ENCODE measurements at places on chromosomes 13 and 19.

DNA sequence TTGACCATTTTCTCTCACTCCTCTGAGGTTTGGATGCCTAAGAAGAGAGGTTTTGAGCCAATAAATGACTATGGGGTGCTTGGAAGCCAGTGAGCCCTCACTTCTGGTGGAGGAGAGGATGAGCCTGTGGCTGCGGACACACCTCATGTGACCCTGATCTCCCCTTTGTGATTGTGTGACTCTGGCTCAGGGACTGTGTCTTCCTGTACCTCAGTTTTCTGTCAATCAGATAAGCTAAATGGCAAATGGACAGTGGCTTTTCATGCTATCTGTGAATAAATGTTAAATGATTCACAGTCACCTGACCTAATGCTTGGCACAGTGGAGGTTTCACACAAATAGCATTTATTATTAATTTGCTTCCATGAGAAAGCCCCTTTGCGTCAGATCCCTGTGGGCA is 2.7 kb downstream of the PSG8 start:
- DNase-seq, result no peak

DNA sequence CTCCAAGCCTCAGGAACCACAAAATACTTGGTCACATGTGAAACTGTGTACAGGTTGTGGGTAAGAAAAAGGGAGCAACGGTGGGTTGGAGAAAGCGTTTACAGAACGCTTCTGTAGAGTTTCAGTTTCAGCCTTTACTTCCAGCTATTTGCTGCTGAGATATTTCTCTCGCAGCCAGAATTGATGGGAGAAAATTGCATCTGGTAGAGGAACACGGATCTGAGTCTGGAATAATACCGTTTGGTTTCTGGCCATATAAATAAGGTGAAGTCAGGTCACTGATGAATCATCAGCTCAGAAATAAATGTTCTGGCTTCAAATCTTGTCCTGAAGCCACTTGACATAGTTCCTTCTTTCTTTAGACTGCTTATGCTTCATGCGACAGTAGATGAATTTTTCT is 20.3 kb upstream of the RFC3 start:
- no peak for DNase-seq

- DNase-seq, result no peak
These were observed 605 bp downstream of the TMEM255B start for GRCh38 chr13:113759525-113760137.

DNA sequence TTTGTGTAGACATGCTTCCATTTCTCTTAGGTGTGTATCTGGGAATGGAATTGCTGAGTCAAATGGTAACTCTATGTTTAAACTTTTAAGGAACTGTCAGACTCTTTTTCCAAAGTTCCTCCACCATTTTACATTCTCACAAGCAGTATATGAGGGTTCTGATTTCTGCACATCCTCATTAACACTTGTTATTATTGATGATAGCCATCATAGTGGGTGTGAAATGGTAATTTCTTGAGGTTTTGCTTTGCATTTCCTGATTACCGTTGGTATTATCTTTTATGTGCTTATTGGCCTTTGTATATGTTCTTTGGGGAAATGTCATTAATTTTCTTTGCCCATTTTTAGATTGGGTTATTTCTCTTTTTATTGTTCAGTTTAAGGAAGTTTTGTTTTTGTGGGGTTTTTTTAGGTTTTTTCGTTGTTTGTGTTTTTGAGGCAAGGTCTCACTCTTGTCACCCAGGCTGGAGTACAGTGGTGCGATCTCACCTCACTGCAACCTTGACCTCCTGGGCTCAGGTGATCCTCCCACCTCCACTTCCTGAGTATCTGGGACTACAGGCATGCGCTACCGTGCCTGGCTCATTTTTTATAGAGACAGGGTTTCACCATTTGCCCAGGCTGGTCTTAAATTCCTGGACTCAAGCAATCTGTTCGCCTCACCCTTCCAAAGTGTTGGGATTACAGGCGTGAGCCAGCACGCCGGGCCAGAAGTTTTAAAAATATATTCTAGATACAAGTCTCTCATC is 34.3 kb downstream of the NAA16 start:
- no peak for DNase-seq

DNA sequence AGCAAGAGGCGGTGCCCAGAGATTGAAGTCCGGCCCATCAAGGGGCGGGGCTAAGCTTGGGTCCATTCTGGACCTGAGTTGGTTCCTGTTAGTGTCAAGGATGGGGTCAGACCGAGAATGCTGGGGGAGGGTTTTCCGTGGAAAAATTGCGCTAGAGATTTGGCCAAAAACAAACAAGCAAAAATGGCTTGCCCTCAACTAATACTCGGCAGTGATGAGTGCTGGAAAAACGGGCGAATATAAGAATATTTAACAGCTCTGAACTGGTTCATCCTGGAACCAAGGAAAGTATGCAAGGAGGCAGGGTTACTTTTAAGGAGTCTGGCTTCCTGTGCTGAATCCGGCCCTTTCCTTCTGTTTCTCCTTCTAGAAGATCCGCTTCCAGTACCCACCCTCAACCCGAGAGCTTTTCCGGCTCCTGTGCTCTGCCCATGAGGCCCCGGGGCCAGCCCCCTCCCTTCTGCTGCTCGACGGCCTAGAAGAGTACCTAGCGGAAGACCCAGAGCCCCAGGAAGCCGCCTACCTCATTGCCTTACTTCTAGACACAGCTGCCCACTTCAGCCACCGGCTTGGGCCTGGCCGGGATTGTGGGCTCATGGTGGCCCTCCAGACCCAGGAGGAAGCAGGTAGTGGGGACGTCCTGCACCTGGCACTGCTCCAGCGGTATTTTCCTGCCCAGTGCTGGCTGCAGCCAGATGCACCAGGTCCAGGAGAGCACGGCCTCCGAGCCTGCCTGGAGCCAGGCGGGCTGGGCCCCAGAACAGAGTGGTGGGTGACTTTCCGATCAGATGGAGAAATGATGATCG is 880 bp downstream of the SWSAP1 start:
- DNase-seq, result peak; percentile 19

GRCh38 chr19:32917616-32917996 is 48.0 kb upstream of the SLC7A9 start:
- no peak for DNase-seq

GRCh38 chr13:28041501-28041900 is 53.0 kb upstream of the URAD start:
- no peak for DNase-seq

GRCh38 chr13:33089311-33089710 is 73.1 kb downstream of the KL start:
- DNase-seq, result no peak

- no peak for DNase-seq
These were observed 194.1 kb downstream of the TDRD3 start for GRCh38 chr13:60590800-60591747.

- DNase-seq, result no peak
These were observed 162.5 kb upstream of the TSHZ3 start for GRCh38 chr19:31511696-31512095.

- DNase-seq, result no peak
These were observed at the start of gene STRN4 for GRCh38 chr19:46746281-46747057. TSS of gene STRN4 (minus strand) at chr19:46746450. CDS start at chr19:46746430, 20 bp downstream.

DNA sequence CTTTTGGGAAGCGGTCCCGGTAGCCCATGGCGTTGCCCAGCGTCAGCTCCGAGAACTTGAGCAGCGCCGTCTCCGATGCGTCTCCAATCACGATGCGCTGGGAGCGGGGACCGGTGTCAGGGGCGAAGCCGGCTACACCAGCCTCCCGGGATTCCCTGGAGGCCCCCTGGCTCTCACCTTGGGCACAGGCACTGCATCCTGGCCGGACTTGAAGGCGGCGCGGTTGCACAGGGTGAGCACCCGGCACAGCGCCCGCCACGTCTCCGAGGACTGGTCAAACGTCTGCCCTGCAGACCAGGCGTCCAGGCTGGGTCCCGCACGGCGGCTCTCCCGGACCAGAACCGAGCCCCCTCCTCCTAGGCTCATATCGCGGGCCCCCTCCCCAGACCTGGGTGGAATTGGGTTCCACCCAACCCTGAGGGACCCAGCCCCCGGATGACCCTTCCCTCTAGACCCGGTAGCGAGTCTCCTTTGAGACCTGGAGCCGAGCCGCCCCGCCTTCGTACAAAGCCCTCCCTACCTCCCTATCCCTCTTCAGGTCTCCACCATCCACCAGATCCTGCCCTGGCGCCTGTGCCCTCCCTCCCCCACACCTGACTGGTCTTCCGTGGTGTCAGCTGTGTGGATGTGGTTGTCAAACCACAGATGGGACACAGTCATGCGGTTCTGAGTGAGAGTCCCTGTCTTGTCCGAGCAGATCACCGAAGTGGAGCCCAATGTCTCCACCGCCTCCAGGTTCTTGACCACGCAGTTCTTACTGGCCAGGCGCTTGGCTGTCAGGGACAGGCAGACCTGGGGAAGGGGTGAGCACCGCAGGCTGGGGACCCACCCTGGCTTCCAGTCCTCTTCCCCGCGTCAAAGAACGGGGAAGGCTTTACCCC is 4.8 kb downstream of the ATP4A start:
- DNase-seq, result no peak

GRCh38 chr19:54178581-54179261 is 5.8 kb upstream of the TMC4 start:
- peak; percentile 55 for DNase-seq

DNA sequence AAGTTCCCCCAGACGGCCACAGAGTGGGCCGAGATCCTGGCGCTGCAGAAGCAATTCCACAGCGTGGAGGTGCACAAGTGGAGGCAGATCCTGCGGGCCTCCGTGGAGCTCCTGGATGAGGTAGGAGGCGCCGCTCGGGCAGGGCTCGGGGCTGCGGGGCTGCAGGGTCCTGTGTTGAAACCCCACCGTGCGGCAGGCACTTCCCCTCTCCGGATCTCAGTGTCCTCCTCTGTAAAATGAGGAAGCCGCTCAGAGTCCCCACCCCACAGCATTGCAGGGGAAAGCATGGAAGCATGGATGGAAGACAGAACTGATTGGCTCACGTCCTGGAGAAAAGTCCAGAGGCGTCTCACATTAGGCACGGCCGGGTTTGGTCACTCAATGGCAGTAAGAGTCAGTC is 6.8 kb upstream of the SCN1B start:
- DNase-seq, result no peak

DNA sequence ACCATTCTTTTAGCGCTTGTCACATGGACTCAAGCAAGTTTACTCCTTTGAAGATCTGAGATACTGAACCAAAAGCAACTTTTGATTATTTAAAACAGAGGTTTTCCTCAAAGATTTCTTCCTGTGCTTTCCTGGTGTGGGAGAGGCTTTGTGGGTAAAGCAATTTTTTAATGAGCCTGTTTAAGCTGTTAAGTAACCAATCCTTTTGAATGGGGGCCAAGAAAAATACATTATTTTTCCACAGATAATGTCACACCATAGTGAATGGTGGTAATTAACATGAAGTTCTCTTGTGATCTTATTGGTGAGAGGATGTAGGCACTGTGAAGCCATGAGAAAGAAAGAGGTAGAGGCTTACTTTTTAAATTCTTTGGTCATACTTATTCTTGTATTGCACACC is 55.8 kb upstream of the OBI1 start:
- DNase-seq, result no peak

GRCh38 chr19:14004619-14005348 is 1.3 kb downstream of the RFX1 start:
- DNase-seq, result no peak

DNA sequence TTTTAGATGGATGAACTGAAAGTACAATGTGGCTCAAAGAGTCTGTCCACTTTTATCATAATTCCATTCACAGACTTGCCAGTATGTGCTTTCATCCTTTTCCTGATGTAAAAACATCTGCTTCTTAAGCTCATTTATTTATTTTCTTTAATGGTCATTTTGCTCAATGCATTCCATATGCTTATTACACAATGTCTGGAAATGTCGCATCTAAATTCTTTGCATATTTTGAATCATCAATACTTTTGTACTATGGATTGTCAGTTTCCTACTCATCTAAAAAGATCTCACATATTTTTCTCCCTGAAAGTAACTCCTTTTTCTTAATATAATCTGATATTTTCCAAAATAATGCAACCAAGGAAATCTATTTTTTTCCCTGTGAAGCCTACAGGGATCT is 1315.8 kb downstream of the EFNB2 start:
- no peak for DNase-seq

DNA sequence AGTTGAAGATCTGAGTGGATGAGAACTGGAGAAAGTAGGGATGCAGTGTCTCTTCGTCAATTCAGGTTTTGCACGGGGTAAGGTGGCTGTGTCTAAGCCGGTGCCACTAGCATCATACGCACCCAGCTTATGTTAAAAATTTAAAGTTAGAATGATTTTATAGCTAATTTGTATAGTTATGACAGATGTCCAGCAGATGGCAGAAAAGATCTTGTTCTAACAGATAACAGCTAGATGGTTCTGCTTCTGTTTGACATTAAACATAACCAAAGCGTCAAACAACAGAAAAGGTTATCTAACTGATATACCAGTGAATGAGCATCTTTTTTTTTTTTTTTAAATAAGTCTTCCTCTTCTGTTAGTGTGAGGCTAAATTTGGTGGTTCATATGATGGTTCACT is 18.8 kb upstream of the EDDM13 start:
- DNase-seq, result no peak

GRCh38 chr13:60260440-60260839 is 96.7 kb upstream of the DIAPH3 start:
- no peak for DNase-seq

GRCh38 chr13:40483601-40484000 is 182.8 kb downstream of the FOXO1 start:
- DNase-seq, result peak; percentile 37

- DNase-seq, result no peak
These were observed 5.6 kb upstream of the PRKD2 start for GRCh38 chr19:46722421-46723022.

DNA sequence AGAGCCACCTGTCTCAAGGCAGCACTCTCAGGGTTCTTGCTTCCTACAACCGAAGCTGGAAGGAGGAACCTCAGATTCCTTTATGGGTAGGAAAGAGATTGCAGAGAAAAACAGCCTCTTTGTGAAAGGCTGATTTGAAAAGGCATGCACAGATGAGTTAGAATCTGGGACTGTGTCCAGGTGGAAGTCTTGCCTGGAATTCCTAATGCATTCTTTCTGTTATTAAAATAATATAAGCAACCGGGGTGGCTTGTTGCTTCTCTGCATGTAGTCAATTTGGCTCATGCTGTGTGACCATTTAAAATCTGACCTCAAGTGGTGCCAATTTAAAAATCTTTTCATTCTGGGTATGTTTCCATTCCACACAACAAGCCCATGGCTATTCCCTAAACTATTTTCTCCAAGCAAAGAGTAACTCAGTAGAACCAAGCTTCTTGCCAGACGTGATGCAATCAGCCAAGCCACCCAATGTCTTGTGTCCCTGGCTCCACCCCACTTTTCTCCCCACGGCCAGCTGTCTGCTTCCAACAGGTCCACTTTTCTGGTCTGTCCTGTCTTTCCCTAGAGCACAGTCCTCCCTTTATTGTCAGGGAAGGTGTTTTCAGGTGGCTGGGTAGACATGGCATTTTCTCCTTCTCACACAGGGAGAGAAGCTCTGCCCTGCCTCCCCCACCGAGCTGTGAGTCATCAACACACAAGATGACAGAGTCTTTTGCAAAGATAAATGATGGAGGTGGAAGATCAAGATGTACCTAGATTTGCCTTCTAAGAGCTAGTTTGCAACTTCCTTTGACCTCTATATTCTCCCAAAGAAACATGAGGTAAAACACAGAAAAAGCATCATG is 394.3 kb downstream of the FOXO1 start:
- DNase-seq, result no peak

GRCh38 chr19:14795078-14795721 is 16.8 kb upstream of the ADGRE2 start:
- no peak for DNase-seq
